HuH-7.5 (cell line): ENCODE measurements at places on chromosomes 2 and 18.

GRCh38 chr18:40738321-40738880, 1216.6 kb upstream of the PIK3C3 start:
- DNase-seq, result no peak

GRCh38 chr2:70024284-70024683, 62.9 kb upstream of the ASPRV1 start:
- no peak for DNase-seq

DNA sequence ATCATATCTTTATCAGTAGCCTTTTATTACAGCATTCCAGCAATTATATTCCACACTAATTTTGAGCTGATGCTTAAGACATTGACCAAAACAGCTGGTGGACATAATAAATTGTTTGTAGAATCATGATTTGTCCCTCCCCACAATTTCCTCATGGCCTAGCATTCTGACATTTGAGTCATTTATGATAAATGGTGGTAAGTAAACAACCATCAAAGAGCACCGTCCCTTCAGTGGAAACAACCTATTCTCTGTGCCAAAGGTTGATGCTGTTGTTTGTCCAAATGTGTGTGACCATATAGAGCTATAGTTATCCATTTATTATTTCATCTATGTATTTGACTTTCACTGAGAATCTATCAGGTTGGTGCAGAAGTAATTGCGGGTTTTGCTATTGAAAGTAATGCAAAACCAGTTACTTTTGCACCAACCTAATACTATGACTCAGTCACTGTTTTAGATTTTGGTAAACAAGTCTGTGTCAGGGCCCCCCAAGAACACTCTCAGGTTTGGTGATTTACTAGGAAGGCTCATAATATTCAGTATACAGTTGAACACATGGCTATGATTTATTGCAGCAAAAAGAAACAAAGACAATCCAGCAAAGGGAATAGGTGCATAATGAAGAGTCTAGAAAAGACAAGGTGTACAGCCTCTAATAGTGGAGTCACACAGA, 608.7 kb upstream of the REG3G start:
- no peak for DNase-seq

- no peak for DNase-seq
These were observed 16.4 kb upstream of the MSH2 start for GRCh38 chr2:47386551-47386950.

GRCh38 chr2:172655091-172655837, 80.4 kb upstream of the RAPGEF4 start:
- DNase-seq, result no peak

- no peak for DNase-seq
These were observed 17.0 kb upstream of the ANKRD44 start for GRCh38 chr2:197327472-197328098.

GRCh38 chr2:234958746-234959395, 7.1 kb downstream of the SH3BP4 start:
- DNase-seq, result no peak

- no peak for DNase-seq
These were observed 49.3 kb downstream of the USP37 start for GRCh38 chr2:218518876-218519275.

- DNase-seq, result no peak
These were observed 360.6 kb downstream of the RND3 start for GRCh38 chr2:150126839-150127238.

- DNase-seq, result no peak
These were observed 803.6 kb upstream of the ZEB2 start for GRCh38 chr2:145323512-145323911.
